Activated T-cell treated with anti-CD3 and anti-CD28 coated beads, Interleukin-2, amount 50 U/mL, for 1 hour (primary cell): ENCODE measurements at places on chromosomes 12 and 14.

DNA sequence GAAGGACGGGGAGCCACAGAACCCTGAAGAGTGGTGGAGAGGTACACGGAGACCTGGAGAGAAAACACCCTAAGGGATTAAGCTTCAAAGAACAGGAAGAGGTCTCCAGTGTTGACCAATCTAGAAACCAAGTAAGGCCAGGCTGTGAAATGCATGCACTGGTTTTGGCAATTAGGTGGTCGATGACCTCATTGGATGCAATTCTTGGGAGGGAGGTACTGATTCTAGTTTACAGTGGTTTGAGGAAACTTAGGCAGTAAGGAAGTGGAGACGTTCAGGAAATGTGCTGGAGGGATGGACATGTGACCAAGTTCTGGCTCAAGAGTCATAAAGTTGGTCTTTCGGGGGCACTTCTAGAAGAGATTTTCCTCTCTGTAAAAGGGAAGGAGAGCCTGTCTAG is 91.3 kb upstream of the CEP83 start:
- no peak for DNase-seq

DNA sequence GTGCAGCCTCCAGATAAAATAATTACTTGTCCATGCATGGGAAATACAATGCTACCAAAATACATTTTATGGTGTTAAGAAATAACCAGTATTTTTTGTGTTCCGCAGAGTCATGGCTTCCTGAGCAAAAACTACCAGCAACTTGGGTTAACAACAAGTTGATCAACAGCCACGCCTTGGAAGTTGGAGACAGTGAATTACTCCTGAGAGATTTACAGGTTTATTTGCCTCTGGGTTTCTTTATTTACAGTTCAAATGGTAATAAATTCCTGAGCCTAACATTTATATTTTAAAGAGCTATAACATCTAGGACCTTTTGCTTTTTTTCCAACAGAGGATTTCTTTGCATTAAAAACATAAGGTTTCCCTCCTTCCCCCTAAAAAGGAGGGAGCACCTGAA is 194.0 kb downstream of the IPO8 start:
- DNase-seq = no peak

GRCh38 chr14:34873589-34874385 is 1.4 kb downstream of the BAZ1A start:
- DNase-seq = peak; percentile 81

DNA sequence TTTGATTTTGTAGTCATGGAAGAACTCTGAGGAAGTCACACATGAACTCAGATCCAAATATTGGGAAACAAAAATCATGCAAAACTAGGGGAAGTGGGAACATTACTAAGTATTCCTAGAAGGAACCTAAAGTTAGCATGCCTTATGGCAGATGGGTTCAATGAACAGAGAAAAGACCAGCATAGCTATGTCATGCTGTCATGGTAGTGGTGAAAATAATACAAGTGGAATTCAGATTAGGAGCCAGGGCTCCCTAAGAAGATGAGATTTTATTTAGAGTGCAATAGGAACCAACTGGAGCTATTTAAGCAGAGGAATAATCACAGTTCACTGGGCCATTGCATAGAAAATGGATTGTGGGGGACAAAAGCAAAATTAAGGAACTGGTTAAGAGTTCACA is 134.0 kb downstream of the DIO2 start:
- DNase-seq = no peak

- DNase-seq = no peak
Measured at GRCh38 chr12:131473261-131473660, 237.6 kb upstream of the SFSWAP start.

DNA sequence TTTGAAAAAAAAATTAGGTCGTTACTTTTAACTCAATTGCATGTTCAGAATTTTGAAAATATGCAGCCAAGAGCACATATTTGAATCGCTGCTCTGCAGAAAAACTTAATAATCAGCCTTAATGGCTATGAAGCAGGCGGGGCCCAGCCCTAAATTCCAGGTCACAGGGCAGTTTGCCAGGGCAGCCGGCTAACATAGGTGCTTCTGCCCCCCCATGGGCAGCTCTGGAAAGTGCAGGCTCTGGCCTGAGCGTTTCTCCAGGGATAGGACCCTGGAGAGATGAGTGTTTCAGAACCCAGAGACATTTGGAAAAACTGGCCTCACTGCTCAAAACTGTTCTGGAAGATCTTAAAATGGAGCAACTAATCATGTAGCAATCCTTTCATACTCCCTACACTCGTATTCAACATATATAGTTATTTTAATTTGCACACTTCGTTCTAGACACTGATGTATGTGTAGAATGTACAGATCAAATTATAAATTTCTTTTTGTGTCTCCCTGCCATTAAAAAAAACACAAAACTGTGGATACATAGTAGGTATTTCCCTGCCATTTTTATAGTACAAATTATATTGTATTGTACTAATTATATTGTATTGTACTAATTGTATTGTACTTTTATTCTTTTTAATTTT is 26.0 kb upstream of the PTGR2 start:
- DNase-seq = peak; percentile 78

DNA sequence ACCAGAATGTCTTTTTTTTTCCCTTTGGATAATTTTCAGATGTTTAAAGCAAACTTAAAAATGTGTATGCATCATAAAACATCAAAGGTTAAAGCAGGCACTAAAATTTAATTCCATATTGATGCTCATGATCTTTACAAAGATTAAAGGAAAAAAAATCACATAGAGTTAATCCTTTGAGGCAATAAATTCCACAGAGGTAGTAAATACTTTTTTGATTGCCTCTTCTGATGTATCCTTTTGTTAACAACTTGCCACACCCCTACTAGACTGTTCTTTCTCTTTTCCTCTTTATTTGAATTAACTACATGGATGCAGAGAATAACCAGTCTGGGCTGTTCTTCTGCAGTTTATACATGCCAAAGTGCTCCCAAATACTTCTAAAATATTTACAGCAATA is 45.2 kb upstream of the KCNJ8 start:
- DNase-seq = no peak

DNA sequence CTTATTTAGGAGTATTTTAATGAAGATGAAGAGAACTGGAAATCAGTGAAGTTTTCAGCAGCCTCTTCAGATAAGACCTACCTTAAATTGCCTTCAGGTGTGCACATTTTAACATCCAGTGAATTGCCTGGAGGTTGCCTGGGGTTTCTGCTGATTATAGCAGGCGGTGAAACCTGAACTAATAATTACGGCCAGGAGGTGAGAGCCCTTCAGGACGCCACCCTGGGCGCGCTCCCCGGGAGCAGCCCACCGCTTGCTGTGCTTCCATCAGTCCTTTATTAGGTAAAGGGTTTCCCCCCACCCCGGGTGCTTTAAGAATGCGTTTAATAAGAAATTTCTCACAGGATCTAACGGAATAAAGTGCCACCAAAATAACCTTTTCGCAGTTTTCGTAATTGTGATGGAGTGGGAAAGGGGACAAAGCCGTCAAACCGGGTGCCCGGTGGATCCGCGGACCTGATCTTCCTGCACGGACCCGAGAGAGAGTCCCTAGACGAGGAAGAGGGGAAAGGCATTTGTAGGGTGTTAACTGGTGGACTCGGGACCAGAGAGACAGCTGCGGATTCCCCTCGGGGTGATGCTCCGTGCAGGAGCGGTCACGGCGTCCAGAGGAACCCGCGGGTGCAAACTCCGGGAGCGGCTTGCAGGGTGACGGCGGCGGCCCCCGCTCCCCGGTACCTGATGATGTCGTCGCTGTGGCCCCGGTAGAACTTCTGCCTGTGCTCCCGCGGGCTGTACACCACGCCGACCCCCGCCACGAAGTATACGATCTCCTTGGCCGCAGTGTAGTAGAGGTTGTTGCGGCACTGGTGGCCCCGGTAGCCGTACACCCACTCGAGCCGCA is 902 bp downstream of the EML5 start:
- peak; percentile 25 for DNase-seq

GRCh38 chr14:42001431-42001830 is 394.8 kb downstream of the LRFN5 start:
- no peak for DNase-seq

- no peak for DNase-seq
Measured at GRCh38 chr12:107436376-107436775, 249.2 kb upstream of the PWP1 start.
